AG04449 (cell line): ENCODE measurements at places on chromosomes 7 and 10.
A peak's percentile ranks its signal among the peaks of the same experiment; 100 is the strongest.

DNA sequence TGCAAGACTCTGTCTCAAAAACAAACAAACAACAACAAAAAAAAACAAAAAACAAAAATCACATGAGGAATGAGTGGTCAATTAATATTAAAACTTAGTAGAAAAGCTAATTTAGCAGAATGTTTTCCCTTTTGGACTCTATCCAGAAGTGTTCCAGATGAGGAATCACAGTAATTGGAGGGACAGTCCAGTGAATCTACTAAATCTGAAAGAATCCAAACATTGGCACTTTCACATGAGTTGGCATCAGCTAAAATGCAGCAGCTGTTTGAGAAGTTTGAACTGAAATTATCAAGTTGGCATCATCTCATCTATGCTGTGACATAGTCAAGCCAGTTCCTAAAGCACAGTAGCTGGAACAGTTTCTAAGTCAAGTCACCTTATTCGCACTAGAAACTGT, 367.8 kb downstream of the PPP1R3A start:
- no peak for DNase-seq

- DNase-seq = no peak
Measured at GRCh38 chr7:127678337-127678736, 26.3 kb downstream of the SND1 start.

- DNase-seq = peak; percentile 38
Measured at GRCh38 chr7:85773116-85773728, 586.4 kb upstream of the SEMA3D start.

GRCh38 chr7:35875292-35875691, 74.4 kb downstream of the SEPTIN7 start:
- DNase-seq = peak; percentile 46
